Stimulated activated CD8-positive, alpha-beta memory T cell treated with anti-CD3 and anti-CD28 coated beads, Interleukin-4, amount 100 ng/mL, for 1 hour (primary cell): ENCODE measurements at places on chromosomes 1 and 21.

DNA sequence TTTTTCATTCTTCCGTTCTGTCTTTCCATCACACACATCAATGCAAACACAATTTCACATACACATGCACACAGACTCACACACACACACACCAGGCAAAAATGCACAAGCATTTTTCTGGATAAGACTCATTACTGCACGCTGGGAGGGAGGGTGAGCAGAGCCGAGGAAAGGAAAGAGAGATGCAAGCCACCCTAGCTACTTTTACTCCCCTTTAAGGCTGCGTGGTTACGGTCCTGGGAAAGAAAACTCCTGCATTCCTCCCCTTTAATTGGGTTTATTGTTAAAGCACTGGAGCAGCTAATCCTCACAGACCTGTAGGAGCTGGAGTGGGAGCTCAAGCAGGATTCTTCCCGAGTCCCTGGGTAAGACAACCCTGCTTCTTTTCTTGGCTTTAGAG lies at the start of gene CAMK1G:
Gene CAMK1G, plus strand, starts transcription at position 307 of the 400 bp plus-strand sequence. CDS start 11,270 bp downstream, outside the sequence.
- no peak for DNase-seq

- no peak for DNase-seq
These were observed 31.1 kb downstream of the RRP1 start for GRCh38 chr21:43820466-43820865.

- no peak for DNase-seq
These were observed 18.1 kb upstream of the SLC44A3 start for GRCh38 chr1:94801919-94802546.

GRCh38 chr1:236639686-236640085 lies 35.4 kb upstream of the HEATR1 start:
- DNase-seq: no peak

- DNase-seq: no peak
These were observed 189.5 kb downstream of the ZSCAN20 start for GRCh38 chr1:33661811-33662454.

GRCh38 chr1:41704196-41704595 lies 214.5 kb downstream of the HIVEP3 start:
- DNase-seq: no peak
